ENCODE measurements at places on chromosomes 5 and 9.

DNA sequence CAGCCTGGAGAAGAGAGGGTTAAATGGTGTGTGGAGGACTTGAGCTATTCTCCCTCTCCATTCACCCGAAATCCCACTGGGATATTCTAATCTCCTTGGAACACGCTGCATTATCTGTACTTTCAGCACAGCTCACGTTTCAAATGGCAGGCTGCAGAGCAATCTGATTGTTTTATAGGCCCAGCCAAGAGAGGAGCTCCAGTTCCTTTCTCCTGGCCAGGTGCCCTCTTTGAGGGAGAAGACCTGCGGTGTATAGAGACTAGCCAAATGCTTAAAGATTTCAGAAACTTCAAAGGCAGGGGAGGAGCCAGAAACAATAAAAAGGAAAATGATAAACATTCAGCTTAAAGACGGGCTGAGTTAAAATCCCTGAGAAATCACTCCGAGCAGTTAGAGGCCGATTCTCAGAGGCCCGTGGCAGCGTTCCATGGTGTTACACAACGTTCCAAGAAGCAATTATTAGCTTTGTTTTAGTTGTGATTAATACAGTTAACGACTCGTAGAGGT is 564.0 kb upstream of the KLF4 start:
- peak; percentile 47 for DNase-seq

- DNase-seq: no peak
These were observed 16.5 kb upstream of the TRIM14 start for GRCh38 chr9:98135558-98135934.

DNA sequence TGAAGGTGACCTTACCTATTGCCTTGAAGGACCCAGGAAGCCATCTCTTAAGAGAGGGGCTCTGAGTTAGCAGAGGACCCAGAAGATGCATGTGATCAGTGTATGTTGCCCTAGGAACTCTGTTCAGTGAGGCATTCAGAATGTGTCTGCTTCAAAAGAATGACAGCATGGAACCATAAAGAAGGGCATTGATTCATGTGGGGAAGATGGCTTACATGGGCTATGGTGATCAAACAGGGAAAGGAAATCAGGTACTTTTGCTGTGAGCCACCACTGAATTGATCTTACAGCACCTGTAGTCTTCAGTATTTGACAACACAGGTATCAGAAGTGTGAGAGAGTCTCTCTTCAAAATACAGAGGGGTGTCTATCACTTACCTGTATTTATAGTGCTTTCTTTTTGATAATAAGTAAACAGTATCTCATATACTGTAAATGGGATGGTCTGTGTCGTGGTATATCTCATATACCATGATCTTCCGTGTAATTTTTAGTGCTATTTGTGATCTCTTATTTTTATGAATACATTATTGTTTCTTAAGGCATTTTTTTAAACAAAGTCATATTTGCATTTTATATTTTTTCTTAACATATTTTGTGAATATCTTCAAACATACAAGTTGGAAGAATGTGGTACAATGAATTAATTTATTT is 57.0 kb downstream of the FOCAD start:
- no peak for DNase-seq

- DNase-seq: no peak
These were observed 1118.0 kb upstream of the SEMA6A start for GRCh38 chr5:117692606-117693005.

GRCh38 chr9:79129865-79130480 is 441.8 kb upstream of the TLE4 start:
- DNase-seq: peak; percentile 65

GRCh38 chr9:115326461-115326860 is 208.5 kb upstream of the TNC start:
- no peak for DNase-seq

GRCh38 chr9:34929506-34930102 is 28.5 kb upstream of the PHF24 start:
- peak; percentile 4 for DNase-seq

GRCh38 chr5:31680528-31680927 is 41.6 kb downstream of the PDZD2 start:
- DNase-seq: no peak

- no peak for DNase-seq
These were observed 116.0 kb downstream of the PSD2 start for GRCh38 chr5:139911425-139912120.

DNA sequence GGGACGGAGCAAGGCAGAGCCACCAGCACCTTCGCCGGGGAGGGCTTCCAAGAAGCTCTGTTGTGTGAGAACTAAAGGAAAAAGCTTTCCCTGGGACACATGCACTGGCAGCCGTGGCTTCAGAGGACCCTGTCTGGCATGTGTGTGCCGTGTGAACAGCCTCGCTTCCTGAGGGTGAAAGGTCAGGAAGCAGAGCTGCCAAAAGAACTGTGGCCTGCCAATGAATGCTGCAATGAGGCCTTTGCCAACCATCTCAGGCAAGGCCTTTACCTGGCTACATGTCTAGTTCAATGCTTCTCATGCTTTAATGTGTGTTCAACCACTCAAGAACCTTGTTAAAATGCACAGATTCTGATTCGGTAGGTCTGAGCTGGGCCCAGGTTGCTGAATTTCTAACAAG is 53.5 kb downstream of the NIPSNAP3B start:
- DNase-seq: no peak

GRCh38 chr5:15691521-15691920 is 191.5 kb downstream of the FBXL7 start:
- no peak for DNase-seq

DNA sequence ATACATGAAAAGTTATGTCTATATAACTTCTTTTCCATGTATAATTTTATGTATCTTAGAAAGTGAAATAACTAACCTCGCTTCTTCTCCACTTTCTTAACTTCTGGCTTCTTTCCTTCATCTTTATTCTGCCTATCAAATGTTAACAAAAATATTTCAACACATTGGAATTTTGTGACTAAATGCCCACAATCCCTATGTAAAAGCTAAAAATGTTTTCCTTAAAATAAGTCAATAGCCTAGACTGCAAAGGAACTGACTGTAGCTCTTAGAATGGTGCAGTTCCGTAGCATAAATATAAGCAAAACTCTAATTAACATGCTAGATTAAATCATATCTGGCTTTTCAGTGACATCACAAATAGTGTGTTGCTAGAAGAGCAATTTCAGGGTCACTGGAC is 40.9 kb downstream of the PSIP1 start:
- no peak for DNase-seq

DNA sequence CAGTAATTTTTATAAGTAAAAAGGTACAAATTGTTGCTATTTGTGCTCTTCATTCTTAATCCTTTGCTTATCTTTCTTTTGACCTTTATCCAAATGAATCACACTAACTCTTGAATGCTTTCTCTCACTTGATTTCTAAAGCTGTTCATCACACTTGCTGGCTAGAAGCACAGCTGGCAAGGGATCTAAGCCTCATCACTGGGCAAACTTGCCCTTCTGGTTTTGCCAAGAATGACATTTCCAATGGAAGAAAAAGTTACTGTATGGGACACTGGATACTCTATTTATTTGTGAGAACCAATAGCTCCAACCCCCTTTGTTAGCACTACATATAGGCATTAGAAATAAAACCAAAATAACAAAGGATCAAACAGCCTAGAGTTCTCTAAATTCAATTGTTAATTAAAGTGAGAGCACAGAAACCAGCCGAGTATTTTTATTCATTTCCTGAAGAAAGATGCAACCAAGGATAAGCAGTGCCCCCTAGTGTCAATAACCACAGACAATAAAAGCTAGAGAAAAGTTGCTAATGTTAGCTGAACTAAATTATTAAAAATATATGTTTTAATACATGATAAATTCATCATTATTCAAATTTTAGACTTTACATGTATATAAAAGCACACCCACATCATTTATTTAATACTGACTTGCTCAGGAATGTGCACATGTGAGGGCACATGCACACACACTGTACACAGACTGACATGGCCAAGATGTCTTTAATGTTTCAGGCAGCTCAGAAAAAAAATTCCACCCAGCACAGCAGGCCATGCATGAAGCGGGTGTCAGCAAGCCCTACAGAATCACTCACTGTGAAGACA is 59.8 kb upstream of the POU5F2 start:
- peak; percentile 77 for DNase-seq

DNA sequence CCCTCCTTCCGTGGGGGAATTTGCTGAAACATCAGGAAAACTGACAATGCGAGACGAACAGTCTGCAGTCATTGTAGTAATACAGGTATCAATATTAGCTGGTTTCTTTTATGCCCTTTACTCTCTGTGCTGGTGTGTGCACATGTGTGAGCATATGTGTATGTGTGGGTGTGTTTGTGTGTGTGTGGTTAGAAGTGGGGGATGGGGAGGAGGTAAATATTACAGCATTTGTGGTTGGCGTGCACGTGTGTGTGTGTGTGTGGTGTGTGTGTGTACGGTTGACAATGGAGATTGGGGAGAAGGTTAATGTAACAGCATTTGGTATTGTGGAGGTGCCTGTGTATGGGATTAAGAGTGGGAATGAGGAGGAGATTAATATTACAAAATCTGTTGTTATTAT is 219.4 kb downstream of the ADGRV1 start:
- no peak for DNase-seq

DNA sequence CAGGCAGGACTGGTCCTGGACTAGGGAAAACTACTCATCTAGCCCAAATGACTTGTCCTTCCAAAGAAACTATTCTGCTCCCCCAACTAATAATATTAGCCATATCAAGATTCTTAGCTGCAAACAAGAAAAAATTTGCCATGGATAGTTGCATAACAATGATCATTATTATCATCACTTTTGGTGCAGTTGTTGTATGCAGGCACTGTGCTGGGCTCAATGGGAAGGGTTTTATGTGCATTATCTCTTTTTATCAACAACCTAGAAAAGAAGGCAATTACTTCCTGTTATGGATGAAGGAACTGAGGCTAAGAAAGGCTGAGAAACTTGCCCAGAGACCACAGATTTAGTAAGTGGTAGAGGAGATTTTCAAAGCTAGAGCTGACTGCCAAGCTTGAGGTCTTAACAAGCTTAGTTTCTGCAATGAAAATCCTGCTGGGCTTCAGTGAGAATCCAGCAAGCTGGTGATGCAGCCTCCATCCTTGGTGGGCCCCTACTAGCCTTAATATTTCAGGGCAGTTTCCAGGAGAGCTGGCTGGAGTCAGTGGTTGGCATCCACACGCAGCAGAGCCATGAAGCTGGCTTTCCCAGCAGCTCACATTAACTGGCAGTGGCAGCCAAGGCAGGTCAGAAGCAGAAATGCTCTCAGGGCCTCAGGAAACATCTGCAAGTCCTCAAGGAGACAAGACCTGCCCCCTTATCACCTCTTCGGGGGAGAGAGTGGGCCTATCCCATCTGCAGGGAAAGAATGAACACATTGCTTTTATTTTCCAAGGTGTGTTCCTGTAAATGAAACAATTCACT is 20.5 kb upstream of the MEGF9 start:
- DNase-seq: no peak

- DNase-seq: peak; percentile 76
These were observed 509.3 kb downstream of the KDM4C start for GRCh38 chr9:7266911-7267595.

DNA sequence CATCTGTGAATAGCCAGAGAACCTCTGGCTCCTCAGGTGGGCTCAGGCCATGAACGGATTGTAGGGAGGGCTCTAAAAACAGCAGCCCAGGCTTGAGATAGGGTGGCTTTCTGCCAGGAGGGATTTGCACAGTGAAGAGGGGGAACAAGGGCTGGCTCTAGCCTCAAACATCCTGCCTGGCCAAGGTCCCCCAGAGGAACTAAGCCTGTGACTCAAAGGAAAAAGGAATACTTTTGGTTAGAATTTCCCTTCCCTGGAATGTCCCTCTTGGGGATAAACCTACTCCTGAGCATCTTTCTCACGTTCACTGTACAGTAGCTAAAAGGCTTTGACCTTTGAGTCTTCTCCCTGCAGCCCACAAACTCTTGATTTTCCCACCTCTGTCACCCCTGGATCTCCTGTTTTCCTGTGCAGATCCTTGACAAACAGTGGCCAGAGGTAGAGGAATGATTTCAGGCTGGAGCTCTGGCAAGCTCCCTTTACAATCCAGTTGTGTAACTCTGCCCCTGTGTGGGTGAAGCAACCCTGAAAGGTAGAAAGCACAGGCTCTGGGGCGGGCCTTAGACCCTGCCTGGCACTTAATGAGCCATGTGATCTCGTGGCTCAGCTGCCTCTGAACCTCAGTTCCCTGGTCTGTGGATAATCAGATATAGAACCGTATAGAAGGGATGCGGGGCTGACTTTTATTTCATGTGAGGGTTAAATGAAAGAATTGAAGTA is 17.4 kb downstream of the SEC61B start:
- no peak for DNase-seq

DNA sequence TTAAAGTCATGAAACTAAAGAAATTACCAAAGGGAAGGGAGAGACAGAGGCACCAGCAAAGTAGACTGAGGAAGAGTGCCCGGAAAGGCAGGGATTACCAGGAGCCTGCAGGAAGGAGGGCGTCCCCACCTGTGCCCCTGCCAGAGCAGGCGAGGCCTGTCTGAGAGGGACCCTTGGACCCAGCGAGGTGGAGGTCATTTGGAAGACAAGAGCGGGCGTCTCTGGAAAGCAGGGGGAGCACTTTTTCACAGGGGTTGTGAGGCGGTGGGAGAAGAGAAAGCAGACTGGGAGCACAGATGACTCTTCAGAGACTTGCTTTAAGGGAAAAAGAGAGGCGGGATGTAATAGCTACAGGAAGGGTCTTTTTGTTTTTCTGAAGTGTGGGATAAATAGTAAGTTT is 27.5 kb upstream of the SLC2A8 start:
- DNase-seq: no peak

DNA sequence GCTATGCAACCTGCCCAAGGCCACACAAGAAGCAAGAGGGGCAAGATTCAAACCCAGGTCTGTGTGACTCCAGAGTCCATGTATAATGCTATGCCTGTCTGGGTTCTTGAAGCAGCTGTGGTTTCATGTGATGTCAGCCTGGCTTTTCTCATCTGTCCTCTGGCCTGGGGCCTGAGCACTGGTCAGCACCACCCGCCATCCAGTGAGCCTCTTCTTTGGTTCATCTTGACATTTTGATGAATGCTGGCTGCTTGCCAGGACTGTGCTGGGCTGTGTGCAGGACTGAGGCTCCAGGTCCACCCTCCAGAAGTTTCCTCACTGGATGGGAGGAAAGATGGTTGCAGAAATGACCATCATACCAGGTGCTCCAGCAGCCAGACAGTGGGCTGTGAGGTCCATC is 61.5 kb downstream of the TSTD2 start:
- peak; percentile 14 for DNase-seq

GRCh38 chr5:87054821-87055220 is 212.9 kb upstream of the RASA1 start:
- no peak for DNase-seq

- DNase-seq: no peak
These were observed 134.9 kb downstream of the TMEM167A start for GRCh38 chr5:82942083-82942881.

GRCh38 chr5:124132843-124133242 is 613.6 kb downstream of the ZNF608 start:
- no peak for DNase-seq
